ENCODE measurements at places on chromosomes 13 and 19.

DNA sequence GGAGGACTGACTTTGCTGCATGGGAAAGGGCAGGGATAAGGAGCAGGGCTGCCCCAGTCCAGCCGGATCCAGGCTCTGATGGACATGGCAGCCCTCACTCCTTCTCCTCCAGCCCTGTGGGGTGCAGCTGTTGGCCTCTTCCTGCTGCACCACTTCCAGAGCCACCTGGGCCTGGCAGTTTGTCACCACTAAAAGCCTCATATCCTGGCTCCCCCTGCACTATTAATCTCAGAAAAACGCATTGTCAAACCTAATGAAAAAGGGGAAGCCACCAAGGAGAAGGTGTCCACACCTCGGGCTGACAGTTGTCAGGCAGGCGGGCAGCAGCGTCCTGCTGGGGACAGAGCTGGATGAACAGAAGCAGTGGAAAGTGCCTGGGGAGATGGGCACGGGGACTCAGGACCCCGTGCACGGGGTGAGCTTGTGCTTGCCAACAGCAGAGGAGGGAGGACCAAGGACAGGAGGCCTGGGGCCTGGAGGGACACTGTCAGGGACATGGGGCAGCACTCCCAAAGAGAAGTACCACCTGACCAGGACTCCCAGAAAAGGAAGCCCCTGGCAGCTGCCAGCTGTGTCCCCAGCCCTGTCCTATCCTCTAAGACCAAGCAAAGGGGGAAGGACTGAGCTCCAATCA, 151.1 kb upstream of the TSHZ3 start:
- no peak for DNase-seq

DNA sequence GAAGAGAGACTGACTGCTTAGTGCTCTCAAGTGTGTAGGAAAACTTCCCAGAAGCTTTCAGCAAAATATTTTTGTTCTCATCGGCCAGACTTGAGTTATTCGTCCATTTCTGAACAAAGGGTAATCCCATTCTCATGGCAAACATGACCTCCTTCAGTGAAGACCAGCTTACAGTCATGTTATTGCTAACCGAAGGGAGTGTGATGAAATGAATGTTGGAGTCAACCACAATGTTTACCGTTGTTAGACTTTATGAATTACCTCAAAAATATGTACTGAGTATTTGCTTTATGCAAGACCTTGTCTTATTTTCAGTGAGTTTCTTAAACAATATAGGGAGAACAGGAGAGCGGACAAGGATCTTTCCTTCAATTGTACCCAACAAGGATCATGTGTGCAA, 228.6 kb downstream of the LMO7 start:
- no peak for DNase-seq

GRCh38 chr19:3575260-3575741, 2.6 kb downstream of the HMG20B start:
- DNase-seq = no peak

GRCh38 chr13:30253830-30254229, 53.5 kb downstream of the KATNAL1 start:
- DNase-seq = no peak

DNA sequence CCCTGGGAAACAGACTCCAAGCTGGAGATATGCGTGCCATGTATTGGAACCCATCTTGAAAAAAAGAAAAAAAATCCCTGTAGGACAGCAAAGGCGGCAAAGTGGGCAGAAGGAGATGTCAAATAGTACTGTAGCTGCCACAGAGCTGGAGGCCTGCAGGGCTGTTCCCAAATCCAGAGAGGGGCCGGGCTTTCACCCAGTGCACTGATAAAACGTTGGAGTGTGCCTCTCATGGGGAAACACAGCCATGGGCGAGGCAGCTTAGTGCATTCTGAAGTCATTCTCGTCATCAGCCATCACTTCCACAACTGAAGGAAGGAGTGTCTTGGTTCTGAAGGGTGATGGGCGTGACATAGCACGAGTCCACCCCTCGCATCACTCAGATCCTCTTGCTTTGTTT, 4.8 kb downstream of the SGCG start:
- DNase-seq = no peak

GRCh38 chr13:70844391-70845108, 736.3 kb upstream of the KLHL1 start:
- no peak for DNase-seq

GRCh38 chr19:32580353-32580900, 563 bp upstream of the PDCD5 start:
- DNase-seq = no peak

GRCh38 chr19:2289714-2290435, 7.9 kb upstream of the PEAK3 start:
- peak; percentile 54 for DNase-seq

- DNase-seq = no peak
Measured at GRCh38 chr19:4988770-4989251, 19.9 kb downstream of the KDM4B start.

DNA sequence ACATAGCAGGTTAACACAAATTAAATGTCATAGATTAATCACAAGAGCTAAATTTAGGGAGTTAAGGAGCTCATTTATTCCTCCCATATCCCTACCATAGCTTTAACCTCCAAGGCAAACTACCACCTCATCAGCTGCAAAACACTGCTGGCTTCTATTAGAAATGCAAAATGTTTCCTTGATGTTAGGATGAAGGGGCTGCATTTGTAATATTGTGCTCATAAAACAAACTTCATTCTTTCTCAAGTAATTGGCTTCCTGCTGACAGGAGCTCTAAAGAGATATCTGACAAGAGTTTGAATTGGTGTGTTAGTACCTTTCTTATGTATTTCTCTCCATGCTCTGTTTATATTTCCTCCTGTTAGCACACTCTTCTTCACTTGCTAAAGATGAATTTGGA, 152.1 kb downstream of the OLFM4 start:
- DNase-seq = no peak

DNA sequence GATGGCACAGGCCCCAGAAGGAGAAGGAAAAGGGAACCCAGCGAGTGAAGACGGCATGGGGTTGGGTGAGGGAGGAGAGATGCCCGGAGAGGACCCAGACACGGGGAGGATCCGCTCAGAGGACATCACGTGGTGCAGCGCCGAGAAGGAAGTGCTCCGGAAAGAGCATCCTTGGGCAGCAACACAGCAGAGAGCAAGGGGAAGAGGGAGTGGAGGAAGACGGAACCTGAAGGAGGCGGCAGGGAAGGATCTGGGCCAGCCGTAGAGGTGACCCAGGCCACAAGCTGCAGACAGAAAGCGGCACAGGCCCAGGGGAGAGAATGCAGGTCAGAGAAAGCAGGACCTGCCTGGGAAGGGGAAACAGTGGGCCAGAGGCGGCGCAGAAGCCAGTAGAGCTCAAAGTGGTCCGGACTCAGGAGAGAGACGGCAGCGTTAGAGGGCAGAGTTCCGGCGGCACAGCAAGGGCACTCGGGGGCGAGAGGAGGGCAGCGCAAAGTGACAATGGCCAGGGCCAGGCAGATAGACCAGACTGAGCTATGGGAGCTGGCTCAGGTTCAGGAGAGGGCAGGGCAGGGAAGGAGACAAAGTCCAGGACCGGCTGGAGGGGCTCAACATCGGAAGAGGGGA, 1.1 kb downstream of the PPP1R12C start:
- DNase-seq = peak; percentile 44

GRCh38 chr13:111614009-111614408, 293.6 kb downstream of the TEX29 start:
- no peak for DNase-seq

DNA sequence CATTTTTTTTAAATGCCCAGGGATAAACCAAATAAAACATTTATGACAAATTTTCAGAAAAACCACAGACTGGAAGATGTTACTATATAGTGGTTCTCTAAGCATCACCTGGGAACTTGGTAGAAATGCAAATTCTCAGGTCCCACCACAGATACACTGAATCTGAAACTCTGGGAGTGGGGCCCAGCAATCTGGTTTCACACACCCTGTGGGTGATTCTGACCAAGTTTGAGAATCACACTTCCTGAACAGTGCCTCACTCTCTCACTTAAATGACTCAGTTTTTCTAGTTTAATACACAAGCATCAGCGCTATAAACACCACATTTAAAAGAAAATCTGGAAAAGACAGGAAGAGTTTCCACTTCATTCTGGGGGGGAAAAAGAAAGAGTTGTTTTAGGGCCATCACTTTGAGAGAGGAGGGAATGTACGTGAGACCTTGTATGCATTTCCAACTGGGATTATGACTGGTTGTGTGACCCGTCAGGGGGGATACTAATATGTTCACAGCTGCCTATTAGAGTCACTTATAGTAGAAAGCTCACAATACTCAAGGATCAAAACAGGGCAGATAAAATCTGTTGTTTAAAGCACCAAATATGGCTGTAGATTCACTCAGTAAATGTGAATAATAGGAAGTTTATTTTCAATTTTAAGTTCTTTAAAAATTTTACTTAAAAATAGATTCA, 567.7 kb downstream of the GPC6 start:
- DNase-seq = no peak

DNA sequence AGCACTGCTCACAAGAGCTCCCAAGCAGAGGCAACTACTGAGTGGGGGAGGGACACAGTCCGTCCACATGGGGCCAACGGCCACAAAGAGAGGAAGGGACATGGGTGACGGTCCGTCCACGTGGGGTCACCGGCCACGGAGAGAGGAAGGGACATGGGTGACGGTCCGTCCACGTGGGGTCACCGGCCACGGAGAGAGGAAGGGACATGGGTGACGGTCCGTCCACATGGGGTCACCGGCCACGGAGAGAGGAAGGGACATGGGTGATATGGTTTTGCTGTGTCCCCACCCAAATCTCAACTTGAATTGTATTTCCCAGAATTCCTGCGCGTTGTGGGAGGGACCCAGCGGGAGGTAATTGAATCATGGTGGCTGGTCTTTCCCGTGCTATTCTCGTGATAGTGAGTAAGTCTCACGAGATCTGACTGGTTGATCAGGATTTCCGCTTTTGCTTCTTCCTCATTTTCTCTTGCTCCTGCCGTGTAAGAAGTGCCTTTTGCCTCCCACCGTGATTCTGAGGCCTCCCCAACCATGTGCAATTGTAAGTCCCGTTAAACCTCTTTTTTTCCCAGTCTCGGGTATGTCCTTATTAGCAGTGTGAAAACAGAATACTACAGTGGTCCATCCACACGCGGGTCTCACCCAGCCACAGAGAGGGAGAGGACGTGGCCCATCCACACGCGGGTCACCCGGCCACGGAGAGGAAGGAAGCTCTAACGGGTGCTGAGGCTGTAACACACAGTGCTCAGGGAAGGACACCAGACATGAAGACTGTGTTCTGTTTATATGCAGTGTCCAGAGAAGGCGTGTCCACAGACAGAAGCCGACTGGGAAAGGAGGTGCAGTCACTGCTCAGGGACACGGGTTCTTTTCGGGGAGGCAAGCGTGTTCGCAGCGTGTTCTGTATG, 48.5 kb downstream of the GAS6 start:
- no peak for DNase-seq

DNA sequence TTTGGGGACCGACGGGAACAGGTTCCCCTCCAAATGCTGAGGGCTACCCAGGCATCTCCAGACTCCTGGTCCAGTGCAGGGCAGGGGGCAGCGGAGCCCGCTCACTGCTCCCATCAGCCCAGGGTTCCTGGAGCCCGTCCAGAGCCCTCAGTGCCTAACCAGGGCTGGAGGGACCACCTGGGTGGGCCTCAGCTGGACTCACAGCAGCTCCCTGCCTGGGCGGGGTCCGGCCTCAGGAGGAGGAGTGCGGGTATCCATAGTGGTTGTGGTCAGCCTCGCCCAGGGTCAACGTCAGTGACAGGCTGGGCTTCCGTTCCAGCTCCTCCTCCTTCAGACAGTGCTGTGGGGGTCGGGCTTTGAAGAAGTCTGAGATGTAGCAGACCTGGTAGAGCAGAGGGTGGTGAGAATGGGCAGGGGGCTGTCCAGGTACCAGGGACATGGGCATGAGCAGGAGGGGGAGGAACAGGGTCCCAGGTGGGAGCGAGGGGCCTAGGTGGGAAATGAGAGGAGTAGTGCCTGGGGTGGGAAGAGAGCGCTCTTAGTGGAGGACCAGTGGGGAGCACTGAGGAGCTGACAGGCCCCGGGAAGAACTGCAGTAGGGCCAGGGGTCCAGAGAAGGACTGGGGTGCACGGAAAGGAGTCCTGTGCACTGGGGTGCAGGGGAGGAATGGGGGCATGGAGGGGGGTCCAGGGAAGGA, 9.9 kb downstream of the PLPP2 start:
- no peak for DNase-seq

GRCh38 chr19:13104360-13104847, 1.7 kb upstream of the LYL1 start:
- DNase-seq = peak; percentile 62

GRCh38 chr19:46513461-46514236, 18.0 kb upstream of the PNMA8B start:
- DNase-seq = no peak

DNA sequence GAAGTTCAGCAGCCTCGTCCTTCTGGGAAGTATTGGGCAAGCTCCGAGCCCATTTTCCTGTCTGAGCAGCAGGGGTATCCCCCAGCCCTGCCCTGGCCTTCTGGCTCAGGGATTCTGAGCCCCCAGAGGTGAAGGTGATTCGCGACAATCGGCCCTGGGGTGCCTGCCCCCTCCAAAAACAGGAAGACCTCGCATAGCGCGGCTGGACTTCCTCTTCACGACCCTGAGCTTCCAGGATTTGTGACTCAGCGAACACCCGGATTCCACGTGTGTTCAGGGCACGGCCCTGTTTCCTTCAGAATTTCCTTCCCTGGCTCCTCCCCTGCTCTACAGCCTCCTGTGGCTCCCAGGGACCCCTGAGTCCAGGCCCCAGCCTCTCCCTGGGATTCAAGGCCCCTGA, at the start of gene SEMA6B:
Gene SEMA6B, minus strand, starts transcription at position 116 of the 400 bp plus-strand sequence. CDS start 1,227 bp downstream, outside the sequence.
- DNase-seq = no peak

DNA sequence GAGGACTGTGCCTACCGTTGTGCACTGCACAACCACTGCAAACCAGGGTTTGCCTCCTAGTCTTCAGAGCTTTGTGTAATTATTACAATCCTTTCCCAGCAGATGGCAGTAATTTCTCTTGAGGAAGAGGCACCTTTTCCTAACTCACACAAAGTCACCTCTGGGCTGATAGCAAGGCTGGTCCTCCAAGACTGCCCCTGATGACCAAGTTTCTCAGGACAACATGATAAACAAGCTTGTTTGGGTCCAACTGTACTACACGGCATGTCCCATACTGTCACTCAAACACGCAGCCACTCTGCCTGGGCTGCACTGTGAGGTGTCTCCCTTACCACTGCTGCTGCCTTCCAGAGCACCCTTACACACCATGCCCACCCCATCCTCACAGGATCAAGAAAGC, 39.3 kb downstream of the RFXAP start:
- DNase-seq = no peak

DNA sequence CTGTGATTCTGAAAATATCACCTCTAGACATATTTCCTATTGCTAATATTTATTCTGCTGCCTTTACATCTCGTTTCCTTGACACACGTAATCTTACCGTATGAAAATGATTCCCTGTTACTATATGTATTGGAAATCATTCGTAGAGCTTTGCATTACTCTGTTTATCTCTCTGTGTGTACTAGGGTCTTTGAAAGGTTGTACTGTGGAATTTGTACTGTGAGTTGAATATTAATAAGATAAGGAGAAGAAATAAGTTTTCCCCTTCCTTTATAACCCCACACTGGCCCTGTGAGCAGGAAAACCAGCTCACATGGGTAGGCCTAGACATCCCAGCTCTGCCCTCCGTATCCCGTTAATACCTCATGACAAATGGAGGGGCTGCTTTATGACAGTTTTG, 354.9 kb downstream of the KLF5 start:
- no peak for DNase-seq

Measured in naive thymus-derived CD8-positive, alpha-beta T cell (primary cell).